ENCODE measurements at places on chromosomes 5 and 9. TPM values are rescaled to one million over a fixed set of nuclear protein-coding genes. Genes with fewer than 3 reads are reported as not detected.

DNA sequence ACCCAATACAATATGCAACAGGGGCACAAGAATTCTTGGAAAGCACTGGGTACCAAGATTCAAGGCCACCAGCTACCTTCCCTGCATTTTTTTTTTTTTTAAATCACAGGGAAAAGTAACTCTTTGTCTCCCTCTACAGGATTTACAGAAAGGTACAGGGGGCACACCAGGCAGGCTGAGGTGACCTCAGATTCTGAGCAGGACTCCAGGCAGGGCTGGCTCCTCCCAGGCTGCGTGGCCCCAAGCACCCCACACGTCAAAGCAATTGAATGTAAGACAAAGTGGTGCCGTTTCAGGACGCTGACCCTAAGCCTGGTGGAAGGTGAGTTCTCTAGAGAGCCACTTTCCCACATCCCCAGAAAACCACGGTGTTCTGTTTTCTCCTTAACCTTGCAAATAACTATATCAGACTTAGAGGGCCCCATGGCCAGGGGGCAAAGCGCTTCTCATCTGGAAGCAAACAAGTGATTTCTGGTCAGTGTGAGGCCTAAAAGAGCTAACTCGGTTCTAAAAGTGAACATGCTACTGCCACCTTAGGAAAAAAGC lies 222.6 kb downstream of the ROR2 start:
- peak; percentile 49 for DNase-seq
- no peak overlapping the region for H3K27ac ChIP-seq
- no peak overlapping the region for H3K4me3 ChIP-seq

DNA sequence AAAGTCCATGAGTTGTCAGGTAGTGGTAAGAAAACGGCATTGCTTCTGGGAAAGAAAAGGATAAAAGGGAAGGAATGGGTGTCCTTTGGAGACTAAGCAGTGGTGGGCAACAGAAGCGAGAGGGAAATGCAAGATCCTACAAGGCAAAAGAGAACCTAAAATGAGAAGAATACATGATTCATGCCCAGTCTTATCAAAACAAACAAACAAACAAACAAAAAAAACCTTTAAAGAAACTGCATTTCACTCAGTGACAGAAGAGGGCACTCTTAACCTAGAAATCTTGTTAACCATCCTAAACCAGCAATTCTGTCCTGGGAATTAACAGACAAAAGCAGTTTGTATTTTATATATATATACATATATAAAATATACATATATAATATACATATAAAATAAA lies 88.5 kb downstream of the SUSD1 start:
- no peaks in the 10 kb centered on the region for H3K4me1 ChIP-seq
- no peak for DNase-seq
- H3K4me3 ChIP-seq, result no peak overlapping the region
- no peaks in the 10 kb centered on the region for H3K36me3 ChIP-seq
- no peak overlapping the region for H3K27ac ChIP-seq
- no peaks in the 10 kb centered on the region for H3K27me3 ChIP-seq

The IFNA2 gene
- not detected for total RNA-seq

GRCh38 chr9:69168709-69169217 lies 5.3 kb upstream of the TJP2 start:
- peaks cover 20% of the 10 kb centered on the region for H3K4me1 ChIP-seq
- peaks cover 26% of the 10 kb centered on the region for H3K27me3 ChIP-seq
- peak overlapping the region; percentile 82 for H3K27ac ChIP-seq
- peak; percentile 88 for DNase-seq

GRCh38 chr5:173294673-173295320 lies 33.4 kb downstream of the STC2 start:
- H3K4me3 ChIP-seq, result no peak overlapping the region
- H3K27ac ChIP-seq, result no peak overlapping the region
- peaks cover 11% of the 10 kb centered on the region for H3K4me1 ChIP-seq
- H3K36me3 ChIP-seq, result no peaks in the 10 kb centered on the region
- no peak for DNase-seq

GRCh38 chr5:174844971-174845370 lies 120.6 kb downstream of the MSX2 start:
- DNase-seq, result no peak
- H3K27ac ChIP-seq, result no peak overlapping the region
- no peak overlapping the region for H3K4me3 ChIP-seq
- H3K36me3 ChIP-seq, result no peaks in the 10 kb centered on the region
- no peaks in the 10 kb centered on the region for H3K4me1 ChIP-seq

The ALDOB gene
- not detected for total RNA-seq

The BSPRY gene
- total RNA-seq, result 7.7 TPM

- no peak overlapping the region for H3K27ac ChIP-seq
- H3K27me3 ChIP-seq, result no peaks in the 10 kb centered on the region
These were observed 23.7 kb upstream of the TAS2R1 start for GRCh38 chr5:9653811-9654210.

GRCh38 chr9:70983723-70984295 lies 137.6 kb downstream of the TRPM3 start:
- H3K36me3 ChIP-seq, result no peaks in the 10 kb centered on the region
- no peak for DNase-seq
- no peaks in the 10 kb centered on the region for H3K27me3 ChIP-seq
- no peak overlapping the region for H3K27ac ChIP-seq

- peaks cover 65% of the 10 kb centered on the region for H3K4me1 ChIP-seq
- peak overlapping the region; percentile 51 for H3K27ac ChIP-seq
- no peaks in the 10 kb centered on the region for H3K27me3 ChIP-seq
- no peak overlapping the region for H3K4me3 ChIP-seq
These were observed 20.4 kb downstream of the UHRF2 start for GRCh38 chr9:6433410-6433809.

- no peak for DNase-seq
- H3K4me1 ChIP-seq, result peaks cover 33% of the 10 kb centered on the region
- no peaks in the 10 kb centered on the region for H3K27me3 ChIP-seq
- no peak overlapping the region for H3K4me3 ChIP-seq
These were observed 9.0 kb downstream of the RACK1 start for GRCh38 chr5:181234455-181235306.

DNA sequence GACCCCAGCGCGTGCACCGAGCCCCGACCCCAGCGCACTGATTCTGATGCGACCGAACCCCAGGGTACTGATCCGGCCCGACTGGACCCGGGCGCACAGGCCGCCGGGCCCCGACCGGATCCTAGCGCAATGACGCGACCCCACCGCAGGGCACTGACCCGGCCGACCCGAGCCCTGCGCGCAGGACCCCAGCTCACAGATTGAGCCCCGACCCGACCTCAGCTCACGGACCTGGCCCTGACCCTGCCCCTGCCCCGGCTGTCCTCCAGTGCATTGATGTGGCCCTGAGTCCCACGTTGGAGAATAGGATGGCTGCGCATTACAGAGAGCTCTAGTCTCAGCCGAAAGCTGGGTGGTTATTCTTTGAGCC lies 438 bp downstream of the TRIP13 start:
- no peaks in the 10 kb centered on the region for H3K27me3 ChIP-seq
- H3K27ac ChIP-seq, result no peak overlapping the region
- peaks cover 32% of the 10 kb centered on the region for H3K4me1 ChIP-seq
- DNase-seq, result no peak
- peak overlapping the region; percentile 87 for H3K4me3 ChIP-seq
- peaks cover 40% of the 10 kb centered on the region for H3K36me3 ChIP-seq

DNA sequence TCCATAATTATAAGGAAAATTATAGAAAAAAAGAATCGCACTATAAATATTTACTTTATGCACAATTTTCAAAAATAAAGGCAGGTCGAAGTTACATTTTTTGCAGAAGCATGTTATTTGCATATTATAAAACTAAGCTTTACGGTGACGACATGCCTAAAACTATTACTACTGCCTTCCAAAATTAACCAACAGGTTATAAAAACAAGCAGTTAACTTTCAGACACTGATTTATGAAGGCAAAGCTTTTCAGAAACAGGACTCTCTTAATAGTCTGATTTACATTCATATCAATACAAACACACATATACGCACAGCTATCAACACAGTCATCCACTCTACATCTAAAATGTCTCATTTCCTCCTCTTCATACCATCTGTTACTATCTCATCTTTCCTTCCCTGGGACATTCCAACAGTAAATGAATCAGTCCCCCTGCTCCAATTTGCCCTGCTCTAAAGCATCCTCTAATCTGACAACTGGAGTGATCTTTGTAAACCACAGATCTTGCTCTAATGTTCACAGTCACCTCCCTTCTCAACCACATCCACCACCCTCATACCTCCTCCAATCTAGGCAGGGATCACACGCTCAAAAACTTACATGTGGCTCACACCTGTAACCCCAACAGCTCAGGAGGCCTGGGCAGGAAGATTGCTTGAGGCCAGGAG lies 21.6 kb downstream of the FBXW11 start:
- H3K4me1 ChIP-seq, result peaks cover 55% of the 10 kb centered on the region
- peak; percentile 63 for DNase-seq
- H3K27me3 ChIP-seq, result no peaks in the 10 kb centered on the region

DNA sequence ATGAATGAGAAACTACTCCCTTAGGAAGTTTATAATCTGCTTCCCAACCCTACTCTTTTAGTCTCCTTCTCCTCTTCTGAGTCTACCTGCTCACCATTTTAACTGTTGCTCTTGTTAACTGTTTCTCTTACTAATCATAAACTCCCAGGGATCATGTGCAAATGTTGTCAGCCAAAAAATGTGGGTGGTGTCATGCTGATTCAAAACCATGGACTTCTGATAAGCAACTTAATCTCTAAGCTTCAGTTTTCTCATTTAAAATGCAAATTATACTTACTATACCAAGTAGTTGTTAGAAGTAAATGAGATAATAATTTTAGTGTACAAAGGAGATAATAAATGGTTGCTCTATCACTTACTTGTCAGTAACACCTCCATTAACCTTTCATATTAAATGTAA lies 45.9 kb upstream of the TLX3 start:
- H3K36me3 ChIP-seq, result no peaks in the 10 kb centered on the region
- no peaks in the 10 kb centered on the region for H3K27me3 ChIP-seq
- peaks cover 8% of the 10 kb centered on the region for H3K4me1 ChIP-seq
- no peak overlapping the region for H3K4me3 ChIP-seq
- no peak for DNase-seq
- H3K27ac ChIP-seq, result no peak overlapping the region

DNA sequence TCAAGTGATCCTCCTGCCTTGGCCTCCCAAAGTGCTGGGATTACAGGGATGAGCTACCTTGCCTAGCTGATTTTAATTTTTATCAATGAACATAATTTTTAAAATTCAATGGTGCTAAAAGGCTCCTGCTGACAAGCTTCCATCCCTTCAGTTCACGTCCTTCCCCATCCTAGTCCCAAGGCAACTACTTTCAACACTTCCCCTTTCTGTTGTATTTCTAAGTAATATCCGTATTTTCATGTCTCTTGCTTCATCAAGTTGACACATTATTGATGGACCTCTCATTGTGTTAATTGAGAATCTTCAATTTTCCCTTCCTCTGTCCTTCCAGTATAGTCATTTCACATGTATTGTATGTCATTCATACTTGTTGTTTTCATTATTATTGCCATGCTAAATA lies 93.8 kb upstream of the RASGRF2 start:
- H3K27me3 ChIP-seq, result no peaks in the 10 kb centered on the region
- peaks cover 42% of the 10 kb centered on the region for H3K4me1 ChIP-seq
- H3K36me3 ChIP-seq, result peaks cover 21% of the 10 kb centered on the region
- DNase-seq, result no peak
- H3K27ac ChIP-seq, result no peak overlapping the region
- no peak overlapping the region for H3K4me3 ChIP-seq

The IL17B gene
- not detected for total RNA-seq

GRCh38 chr9:131629825-131630204 lies 84.5 kb downstream of the PRRT1B start:
- peak overlapping the region; percentile 36 for H3K27ac ChIP-seq
- peaks cover 16% of the 10 kb centered on the region for H3K36me3 ChIP-seq
- H3K4me3 ChIP-seq, result no peak overlapping the region

- no peak overlapping the region for H3K27ac ChIP-seq
- H3K36me3 ChIP-seq, result no peaks in the 10 kb centered on the region
- DNase-seq, result no peak
- H3K4me1 ChIP-seq, result no peaks in the 10 kb centered on the region
These were observed 143.0 kb downstream of the RXRA start for GRCh38 chr9:134469041-134469875.

DNA sequence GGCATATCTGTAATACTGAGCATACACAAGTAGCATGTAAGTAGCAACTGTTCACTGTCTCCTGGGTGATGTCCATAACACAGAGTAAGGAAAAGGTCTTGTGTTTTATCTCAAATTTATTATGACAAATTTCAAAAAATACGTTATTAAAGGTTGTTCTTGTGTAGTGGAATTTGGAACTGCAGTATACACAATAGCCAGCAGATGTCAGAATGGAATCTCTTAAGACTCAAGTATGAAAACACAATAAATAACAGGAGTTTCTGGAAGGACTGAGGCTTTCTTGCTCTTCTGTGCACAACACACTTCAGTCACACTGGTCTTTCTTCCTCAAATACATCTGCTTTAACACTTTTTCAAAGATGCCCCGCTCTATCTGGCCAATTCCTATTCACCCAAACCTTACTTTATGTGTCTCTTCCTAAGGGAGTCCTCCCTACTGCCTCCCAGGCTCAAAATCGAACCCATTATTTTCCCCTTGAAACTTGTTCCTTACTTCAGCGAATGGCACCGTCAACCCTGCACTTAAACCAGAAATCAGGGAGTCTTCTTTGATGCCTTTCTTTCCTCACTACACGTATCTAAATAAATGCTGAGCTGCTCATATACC lies 6.5 kb upstream of the FBXO10 start:
- peaks cover 47% of the 10 kb centered on the region for H3K36me3 ChIP-seq
- H3K4me3 ChIP-seq, result no peak overlapping the region
- no peak overlapping the region for H3K27ac ChIP-seq

The PCDHGA7 gene
- total RNA-seq, result not detected

- no peak overlapping the region for H3K27ac ChIP-seq
- no peaks in the 10 kb centered on the region for H3K27me3 ChIP-seq
- peaks cover 22% of the 10 kb centered on the region for H3K36me3 ChIP-seq
These were observed 57.9 kb downstream of the STX17 start for GRCh38 chr9:99964336-99964735.

GRCh38 chr9:126790561-126790960 lies 14.3 kb upstream of the ZBTB43 start:
- H3K4me3 ChIP-seq, result no peak overlapping the region
- DNase-seq, result no peak
- no peaks in the 10 kb centered on the region for H3K4me1 ChIP-seq
- H3K27me3 ChIP-seq, result peaks cover 20% of the 10 kb centered on the region

The PCDHB7 gene
- total RNA-seq, result not detected

The GRM6 gene
- not detected for total RNA-seq

The LCN9 gene
- total RNA-seq, result not detected

DNA sequence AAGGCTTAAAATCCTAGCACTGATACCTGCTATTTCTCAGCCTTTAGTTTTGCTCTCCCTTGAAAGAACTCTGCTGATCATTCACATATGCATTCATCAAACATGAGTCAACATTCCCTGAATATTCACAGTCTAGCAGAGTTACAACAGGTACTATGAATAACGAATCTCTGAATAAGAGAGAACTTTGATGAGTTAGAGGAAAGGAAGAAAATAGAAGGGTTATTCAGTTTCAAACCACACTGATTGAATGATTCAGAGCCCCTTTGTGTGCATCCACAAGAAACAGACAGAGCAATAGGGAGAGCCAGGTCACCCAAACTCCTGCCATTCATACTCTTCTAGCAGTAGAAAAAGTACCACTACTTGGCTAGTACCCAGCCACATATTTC lies 36.0 kb downstream of the FOXD1 start:
- no peaks in the 10 kb centered on the region for H3K36me3 ChIP-seq
- H3K27ac ChIP-seq, result no peak overlapping the region
- no peak for DNase-seq
- no peak overlapping the region for H3K4me3 ChIP-seq

The ANKRD31 gene
- total RNA-seq, result 0.36 TPM

The BRINP1 gene
- not detected for total RNA-seq

Data from activated naive CD4-positive, alpha-beta T cell treated with anti-CD3 and anti-CD28 coated beads for 36 hours (primary cell).